ENCODE measurements at places on chromosomes 5 and 9. TPM values are rescaled to one million over a fixed set of nuclear protein-coding genes. Genes with fewer than 3 reads are reported as not detected.
A peak's percentile ranks its signal among the peaks of the same experiment; 100 is the strongest.

DNA sequence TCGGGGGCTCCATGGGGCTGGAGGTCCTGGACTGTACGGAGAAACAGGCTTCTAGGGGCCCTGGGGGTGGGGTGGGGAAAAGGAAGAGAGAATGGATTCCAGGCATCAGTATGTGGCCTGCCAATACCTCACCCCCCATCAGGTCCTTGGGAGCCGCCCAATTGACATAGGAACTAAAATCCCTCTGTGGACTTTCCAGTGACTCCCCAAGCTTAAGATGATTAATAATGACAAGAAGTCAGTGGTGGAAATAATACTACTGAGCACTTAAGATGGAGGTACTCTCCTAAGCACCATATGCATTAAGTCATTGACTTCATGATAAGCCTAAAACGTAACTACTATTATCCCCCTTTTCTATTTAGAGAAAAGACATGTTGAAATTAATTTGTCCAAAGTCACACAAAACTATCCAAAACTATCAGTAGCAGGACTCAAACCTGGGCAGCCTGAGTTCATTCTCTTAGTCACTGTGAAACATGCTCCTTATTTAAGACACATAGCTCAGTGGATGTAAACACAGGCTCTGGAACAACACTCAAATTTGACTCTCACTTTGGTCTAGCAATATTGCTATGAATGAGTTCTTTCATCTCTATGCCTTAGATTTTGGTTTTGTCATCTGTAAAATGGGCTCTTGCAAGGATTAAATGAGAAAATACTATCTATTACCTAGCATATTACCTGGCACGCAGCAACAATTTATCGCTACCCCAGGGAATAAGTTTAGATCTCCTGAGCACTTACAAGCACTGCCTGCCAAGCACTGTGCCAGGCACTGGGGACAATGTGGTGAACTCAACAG is 9.5 kb downstream of the SPRY4 start:
- DNase-seq, result no peak

Gene HK3
- 1.6 TPM for polyA plus RNA-seq

DNA sequence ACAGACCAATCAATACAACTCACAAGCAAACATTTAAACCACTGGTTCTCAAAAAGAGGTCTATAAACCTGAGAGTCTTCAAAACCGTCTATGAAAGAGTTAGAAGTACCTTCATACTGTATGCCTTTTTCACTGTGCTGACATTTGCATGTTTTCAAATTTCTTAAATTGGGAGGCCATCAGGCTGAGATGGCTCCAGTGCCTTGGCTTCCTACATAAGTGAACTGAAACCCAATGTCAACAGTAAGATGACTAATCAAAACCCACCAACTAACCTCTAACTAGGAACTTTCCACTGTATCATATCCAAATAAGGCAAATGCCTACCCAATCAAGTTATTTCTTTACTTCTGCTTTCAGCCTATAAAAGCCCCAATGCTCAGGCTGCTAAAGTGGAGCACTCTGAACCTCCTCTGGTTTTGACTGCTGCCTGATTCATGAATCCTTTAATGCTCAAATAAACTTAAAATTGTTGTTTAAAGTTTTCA is 35.1 kb downstream of the FAM13B start:
- no peak for DNase-seq

- no peak for DNase-seq
Measured at GRCh38 chr5:177313561-177314259, 2.0 kb upstream of the MXD3 start.

Gene ORM2
- polyA plus RNA-seq, result 0.66 TPM

DNA sequence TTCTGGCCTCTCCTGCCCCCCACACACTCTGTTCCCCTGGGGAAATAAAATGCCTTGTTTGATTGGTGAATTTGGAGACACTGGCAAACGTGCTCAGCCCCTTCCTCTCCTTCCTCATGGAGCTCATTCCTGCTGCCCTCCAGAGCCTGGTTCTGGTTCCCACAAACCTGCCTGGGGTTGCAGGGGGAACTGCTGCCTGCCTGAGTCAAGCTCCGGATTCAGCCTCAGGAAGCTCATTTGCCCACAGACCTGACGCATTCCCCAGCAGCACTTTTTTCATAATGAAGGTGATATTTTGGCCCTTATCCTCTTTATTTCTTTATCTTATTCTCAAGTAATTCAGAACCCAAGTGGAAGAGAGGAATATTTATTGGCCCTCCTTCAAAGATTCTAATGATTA is 140.5 kb downstream of the TTLL11 start:
- DNase-seq, result no peak

Gene DOK3
- 6.9 TPM for polyA plus RNA-seq

Gene NEUROG1
- not detected for polyA plus RNA-seq

DNA sequence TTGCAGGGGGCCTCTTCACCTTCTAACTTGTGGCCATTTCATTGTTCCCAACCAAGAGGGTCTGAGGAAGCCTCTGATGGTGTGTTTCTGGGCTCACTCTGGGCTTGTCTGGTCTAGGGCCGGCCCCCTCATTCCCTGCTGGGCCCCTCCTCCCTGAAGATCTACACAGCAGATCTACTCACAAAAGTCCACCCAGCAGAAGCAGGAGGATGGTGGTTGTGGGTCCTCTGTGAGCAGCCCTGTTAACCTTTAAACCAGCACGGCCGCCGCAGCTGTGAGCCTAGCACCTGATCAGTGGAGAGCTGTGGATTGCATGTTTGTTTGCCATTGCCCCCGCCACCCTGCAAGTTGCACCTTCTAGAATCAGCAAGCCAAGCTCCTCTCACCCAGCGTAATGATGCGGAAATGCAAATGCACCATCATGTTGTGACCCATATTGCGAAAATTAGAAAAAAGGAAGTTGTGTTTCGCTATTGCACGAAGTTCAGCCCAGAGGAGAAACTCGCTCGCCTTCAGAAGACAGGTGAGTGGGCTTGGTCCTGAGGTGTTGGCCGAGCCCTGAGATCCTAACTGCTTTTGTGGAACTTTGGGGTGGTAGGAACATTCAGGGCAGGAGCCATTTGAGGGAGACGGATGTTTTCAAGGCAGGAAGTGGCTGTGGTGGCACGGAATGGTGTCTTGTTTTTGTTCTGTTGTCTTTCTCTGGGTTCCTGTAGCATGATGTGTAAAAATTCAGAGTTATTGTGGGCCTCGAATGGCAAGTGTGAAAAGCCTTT is 16.7 kb downstream of the FGD3 start:
- peak; percentile 70 for DNase-seq

Gene DCP2
- polyA plus RNA-seq, result 30.4 TPM

DNA sequence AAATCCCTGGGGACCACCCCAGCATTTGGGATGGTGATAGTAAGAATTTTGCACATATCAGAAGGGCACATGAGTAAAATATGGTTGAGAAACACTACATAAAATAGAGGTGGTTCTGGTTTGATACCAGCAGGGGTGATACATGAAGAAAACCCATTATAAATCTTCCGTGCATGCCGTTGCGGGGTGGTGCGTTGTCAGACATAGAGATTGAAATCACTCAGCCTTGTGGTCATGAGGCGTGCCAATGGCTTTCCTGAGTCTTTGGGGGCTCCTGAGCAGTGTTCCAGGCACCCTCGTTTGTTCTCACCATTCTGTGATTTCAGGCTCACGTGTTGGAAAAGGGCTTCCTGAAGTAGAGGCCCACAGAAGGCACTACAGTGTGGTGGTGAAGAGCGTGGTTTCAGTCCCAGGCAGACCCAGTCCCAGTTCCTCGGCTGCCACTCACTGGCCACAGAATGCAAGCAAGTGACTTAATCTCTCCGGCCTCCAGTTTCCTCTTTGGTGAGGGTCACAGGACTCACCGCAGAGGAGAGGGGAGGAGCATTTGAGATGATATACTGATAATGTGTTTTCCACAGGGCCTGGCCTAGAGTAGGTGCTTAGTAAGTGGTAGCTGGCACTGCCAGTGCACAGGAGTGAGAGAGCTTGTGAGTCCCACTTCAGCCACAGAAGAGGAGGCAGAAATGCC is 20.5 kb upstream of the GLRX start:
- DNase-seq, result peak; percentile 90

DNA sequence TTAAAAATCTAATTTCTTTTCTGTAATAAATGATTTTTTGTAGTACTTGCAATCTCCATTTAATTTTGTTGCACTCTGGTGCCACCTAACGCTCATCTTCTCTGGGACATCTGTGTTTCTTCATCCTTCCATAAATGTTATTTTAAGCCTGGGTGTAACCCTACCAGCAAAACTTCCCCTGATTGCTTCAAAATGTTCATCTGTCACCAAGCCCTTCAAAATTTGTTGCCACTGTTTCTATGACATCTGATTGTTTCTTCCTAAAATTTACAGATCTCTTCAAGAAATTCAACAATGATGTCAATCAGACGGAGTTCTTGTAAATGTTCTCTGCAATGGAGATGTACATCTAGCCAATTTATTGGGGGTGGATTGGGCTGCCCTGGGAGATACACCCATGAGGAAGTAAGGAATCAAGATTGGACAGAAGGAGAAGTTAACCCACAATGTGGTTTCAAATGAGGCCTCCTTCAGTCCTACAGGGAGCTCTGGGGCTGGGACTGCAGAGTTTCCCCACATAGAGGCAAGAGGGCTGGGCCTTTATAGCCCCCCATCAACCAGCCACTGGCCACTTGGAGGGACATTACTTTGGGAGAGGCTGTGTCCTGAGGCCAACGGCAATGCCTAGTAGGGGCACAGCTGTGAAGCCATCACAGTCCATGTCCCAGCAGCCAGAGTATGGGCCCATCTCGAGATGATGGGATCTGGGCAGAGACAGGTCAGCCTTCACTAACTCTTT is 23.3 kb downstream of the MCTP1 start:
- DNase-seq, result peak; percentile 32

Gene DIRAS2
- polyA plus RNA-seq, result 0.72 TPM

- DNase-seq, result no peak
Measured at GRCh38 chr9:97554566-97555075, 53.2 kb downstream of the TMOD1 start.

DNA sequence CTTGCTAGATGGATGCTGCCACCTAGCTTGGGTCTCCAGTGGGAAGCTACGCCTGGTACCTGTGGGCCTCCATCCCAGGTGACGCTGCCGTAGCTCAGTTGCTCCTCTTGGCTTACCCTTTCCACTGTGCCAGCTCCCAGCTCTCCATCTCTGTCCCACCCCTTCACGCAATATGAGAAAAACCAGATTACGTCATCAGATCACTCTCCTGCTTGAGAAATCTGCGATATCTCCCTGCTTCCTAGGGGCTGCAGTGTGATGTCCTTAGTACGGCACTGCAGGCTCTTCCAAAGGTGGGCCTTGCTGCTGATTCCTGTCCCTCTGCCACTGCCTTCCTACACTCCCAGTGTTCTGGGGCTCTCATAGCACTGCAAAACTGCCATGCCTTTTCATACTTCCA is 28.9 kb downstream of the NSG2 start:
- DNase-seq, result no peak

DNA sequence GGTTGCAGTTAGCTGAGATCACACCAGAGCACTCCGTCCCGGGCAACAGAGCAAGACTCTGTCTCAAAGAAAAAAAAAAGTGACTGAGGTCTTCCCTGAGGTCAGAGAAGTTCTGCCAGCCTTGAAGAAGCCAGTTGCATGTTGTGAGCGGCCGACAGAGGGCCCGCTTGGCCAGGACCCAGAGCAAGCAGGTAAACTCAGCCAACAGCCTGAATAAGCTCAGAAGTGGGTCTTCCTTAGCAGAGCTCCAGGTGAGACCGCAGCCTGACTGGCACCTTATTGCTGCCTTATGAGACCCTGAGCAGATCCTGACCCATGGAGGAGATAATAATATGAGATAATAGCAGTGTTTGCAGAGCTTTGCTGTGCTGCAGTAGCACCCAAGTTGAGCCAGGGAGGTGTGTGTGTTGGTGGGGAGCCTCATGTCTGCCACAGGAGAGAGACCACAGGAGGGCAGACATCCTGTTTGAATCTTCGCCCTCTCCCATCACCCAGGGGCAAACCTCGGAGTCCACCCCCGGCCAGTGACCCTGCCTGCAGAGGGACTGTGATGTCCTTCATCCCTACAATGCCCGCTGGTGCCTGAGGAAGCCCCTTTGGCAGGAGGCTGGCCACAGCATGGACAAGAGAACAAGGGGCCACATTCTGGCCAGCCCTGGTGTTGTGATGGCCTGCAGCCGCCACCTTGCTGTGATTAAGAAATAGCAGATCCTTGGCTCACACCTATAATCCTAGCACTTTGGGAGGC is 10.8 kb upstream of the BARX1 start:
- DNase-seq, result no peak

DNA sequence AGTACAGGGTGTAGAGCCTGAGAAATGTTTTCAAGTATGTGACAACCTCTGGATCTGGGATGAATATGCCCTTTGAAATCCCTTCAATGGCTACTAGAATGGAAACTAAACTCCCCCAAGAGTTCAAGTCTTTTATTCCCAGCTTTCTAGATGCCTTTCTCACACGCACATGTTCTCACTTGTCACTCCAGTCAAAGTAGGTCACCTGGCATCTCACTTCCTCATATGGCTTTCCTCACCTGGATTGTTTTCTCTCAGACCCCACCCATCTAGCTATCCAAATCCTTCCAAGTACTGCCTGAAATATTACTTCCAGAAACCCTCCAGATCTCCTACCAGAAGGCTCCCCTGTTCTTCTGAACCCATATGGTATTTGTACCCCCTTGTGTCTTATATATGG is 615.4 kb upstream of the KLF4 start:
- DNase-seq, result no peak
